Right atrium auricular region (tissue), 2 donors: ENCODE measurements at places on chromosomes 1 and 21. TPM values are rescaled to one million over a fixed set of nuclear protein-coding genes. Genes with fewer than 3 reads are reported as not detected.

The OR2T33 gene
- not detected for total RNA-seq

The PKP1 gene
- total RNA-seq: 2.3 TPM

The TCEA3 gene
- 24.4 TPM for total RNA-seq

The FCRL5 gene
- total RNA-seq: not detected

The TOR1AIP1 gene
- total RNA-seq: 66.7 TPM

The RYR2 gene
- total RNA-seq: 756 TPM

The MX2 gene
- total RNA-seq: 5.9 TPM

The GSTM2 gene
- 31.7 TPM for total RNA-seq

The ACTA1 gene
- total RNA-seq: 422 TPM

The KCNK2 gene
- 0.12 TPM for total RNA-seq

The ALG14 gene
- 0.74 TPM for total RNA-seq

The ORC1 gene
- not detected for total RNA-seq

The DSTYK gene
- total RNA-seq: 8.9 TPM

The LRIF1 gene
- 15.7 TPM for total RNA-seq

The CYP4Z1 gene
- not detected for total RNA-seq

The ILF2 gene
- 80.9 TPM for total RNA-seq

The CR1L gene
- not detected for total RNA-seq

The MSH4 gene
- 0.11 TPM for total RNA-seq

The LRIG2 gene
- total RNA-seq: 10.4 TPM

The PSMA5 gene
- 19.8 TPM for total RNA-seq

The MPZ gene
- 1.7 TPM for total RNA-seq

The MXRA8 gene
- 58.6 TPM for total RNA-seq

The LCE1F gene
- not detected for total RNA-seq

The FOXD2 gene
- total RNA-seq: 0.04 TPM

The CHIA gene
- total RNA-seq: not detected

The FTCD gene
- total RNA-seq: not detected

The ANKRD35 gene
- total RNA-seq: 2.4 TPM

The ATP13A2 gene
- 24.2 TPM for total RNA-seq

The SPRR1A gene
- total RNA-seq: not detected

The ADCY10 gene
- not detected for total RNA-seq

The GPR61 gene
- total RNA-seq: 0.16 TPM

The ZFP69 gene
- 1.6 TPM for total RNA-seq

The KRTAP21-2 gene
- total RNA-seq: not detected

The LCE2B gene
- total RNA-seq: not detected

The PTBP2 gene
- total RNA-seq: 15.9 TPM

The PLA2G5 gene
- 115 TPM for total RNA-seq

The SLC45A1 gene
- 3.0 TPM for total RNA-seq

The FCRL4 gene
- total RNA-seq: not detected

The GUCA2A gene
- not detected for total RNA-seq

The TSPAN2 gene
- 17.4 TPM for total RNA-seq

The NEXN gene
- 295 TPM for total RNA-seq

The NECTIN4 gene
- total RNA-seq: not detected

The SPRR1B gene
- not detected for total RNA-seq

The WNT3A gene
- not detected for total RNA-seq

The FAM89A gene
- 11.2 TPM for total RNA-seq

The SLC6A9 gene
- 1.6 TPM for total RNA-seq

The GJA5 gene
- 126 TPM for total RNA-seq

The BACH1 gene
- 16.0 TPM for total RNA-seq

The MPL gene
- not detected for total RNA-seq

The ITGB2 gene
- total RNA-seq: 63.6 TPM

The FAM151A gene
- not detected for total RNA-seq

The F3 gene
- 29.5 TPM for total RNA-seq

The KRTAP7-1 gene
- total RNA-seq: not detected

The FLG2 gene
- not detected for total RNA-seq
